ENCODE measurements at places on chromosomes 6 and 20. TPM values are rescaled to one million over a fixed set of nuclear protein-coding genes. Genes with fewer than 3 reads are reported as not detected.

FERMT1 gene
- 0.77 TPM for total RNA-seq

MYLIP gene
- total RNA-seq = 79.2 TPM

PAX1 gene
- not detected for total RNA-seq

LHFPL5 gene
- not detected for total RNA-seq
